ENCODE measurements at places on chromosomes 3 and 15.

- DNase-seq: no peak
Measured at GRCh38 chr3:167777356-167777755, 41.8 kb downstream of the SERPINI1 start.

DNA sequence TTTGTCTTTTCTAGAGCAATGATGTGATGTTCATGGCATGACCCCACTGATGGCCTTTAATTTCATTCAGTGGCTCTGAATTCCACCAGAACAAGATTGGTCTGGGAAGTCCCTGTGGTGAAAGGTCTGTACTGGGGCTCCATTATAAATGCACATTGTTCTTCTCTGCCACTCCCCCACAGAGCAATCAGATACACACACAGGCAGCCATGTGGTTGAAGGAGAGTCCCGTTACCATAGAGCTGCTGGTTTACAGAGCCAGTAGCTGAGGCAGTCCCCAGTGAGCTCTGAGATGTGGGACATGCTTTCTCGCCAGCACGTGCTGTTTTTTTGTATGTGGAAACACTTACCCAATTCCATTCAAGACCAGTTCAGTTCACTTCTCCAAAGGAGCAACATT is 172.7 kb upstream of the TRIM42 start:
- DNase-seq: no peak

- DNase-seq: no peak
Measured at GRCh38 chr15:89807689-89808088, 7.0 kb downstream of the ANPEP start.

- no peak for DNase-seq
Measured at GRCh38 chr3:127467391-127467790, 123.1 kb downstream of the TPRA1 start.

DNA sequence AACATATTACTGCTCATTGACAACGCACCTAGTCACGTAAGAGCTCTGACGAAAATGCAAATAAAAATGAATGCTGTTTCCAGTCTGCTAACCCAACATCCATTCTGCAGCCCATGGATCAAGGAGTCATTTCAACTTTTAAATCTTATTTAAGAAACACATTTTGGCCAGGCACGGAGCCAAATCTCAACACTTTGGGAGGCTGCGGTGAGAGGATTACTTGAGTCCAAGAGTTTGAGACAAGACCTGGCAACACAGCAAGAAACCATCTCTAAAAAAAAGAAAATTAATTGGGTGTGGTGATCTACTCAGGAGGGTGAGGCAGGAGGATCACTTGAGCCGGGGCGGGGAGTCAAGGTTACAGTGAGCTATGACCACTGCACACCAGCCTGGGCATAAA is 22.4 kb upstream of the TM4SF19 start:
- DNase-seq: no peak

DNA sequence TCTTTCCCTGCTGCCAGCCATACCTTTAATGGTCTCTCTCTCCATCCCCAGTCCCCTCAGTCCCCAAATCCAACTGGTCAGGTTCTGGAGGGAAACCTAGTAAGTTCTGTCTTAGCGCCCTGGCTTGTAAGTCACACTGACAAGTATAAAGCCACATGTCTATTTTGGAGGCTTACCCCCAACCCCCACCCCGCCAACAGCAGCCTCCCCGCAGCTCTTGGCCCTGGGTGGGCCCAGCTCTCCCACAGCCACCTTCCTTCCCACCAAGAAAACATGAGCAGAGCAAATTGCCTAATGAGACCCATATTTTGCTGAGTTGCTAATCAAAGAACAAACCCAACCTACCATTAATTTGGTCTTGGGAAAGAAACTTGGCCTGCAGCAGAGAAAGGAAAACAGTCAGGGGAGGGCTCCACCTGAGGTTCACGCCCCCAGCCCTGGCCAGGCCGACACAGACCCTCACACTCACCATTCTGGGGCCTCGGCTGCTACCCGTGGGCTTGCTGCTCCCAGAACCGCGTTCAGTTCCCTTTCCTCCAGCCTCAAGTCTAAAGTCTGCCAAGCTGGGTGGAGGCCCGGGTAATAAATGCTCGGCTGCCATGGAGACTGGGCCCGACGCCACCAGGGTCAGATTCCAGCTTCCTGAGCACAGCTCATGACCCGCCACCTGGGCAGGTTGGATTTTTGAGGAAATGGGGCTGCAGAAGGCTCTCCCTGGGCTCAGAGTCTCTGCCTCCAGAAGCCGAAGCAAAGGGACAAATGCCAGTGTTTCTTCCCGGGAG is at the start of gene CALML4:
CALML4 (minus strand) TSS at position 557 of the 782 bp plus-strand sequence; CDS start at position 472, 85 bp downstream.
- peak; percentile 77 for DNase-seq

GRCh38 chr3:54188176-54188791 is 65.9 kb downstream of the CACNA2D3 start:
- peak; percentile 46 for DNase-seq

- DNase-seq: peak; percentile 23
Measured at GRCh38 chr3:11739706-11740105, 96.0 kb upstream of the VGLL4 start.

- DNase-seq: no peak
Measured at GRCh38 chr3:176631165-176631564, 566.1 kb downstream of the TBL1XR1 start.

- DNase-seq: no peak
Measured at GRCh38 chr3:149332771-149333170, 665 bp downstream of the TM4SF18 start.

DNA sequence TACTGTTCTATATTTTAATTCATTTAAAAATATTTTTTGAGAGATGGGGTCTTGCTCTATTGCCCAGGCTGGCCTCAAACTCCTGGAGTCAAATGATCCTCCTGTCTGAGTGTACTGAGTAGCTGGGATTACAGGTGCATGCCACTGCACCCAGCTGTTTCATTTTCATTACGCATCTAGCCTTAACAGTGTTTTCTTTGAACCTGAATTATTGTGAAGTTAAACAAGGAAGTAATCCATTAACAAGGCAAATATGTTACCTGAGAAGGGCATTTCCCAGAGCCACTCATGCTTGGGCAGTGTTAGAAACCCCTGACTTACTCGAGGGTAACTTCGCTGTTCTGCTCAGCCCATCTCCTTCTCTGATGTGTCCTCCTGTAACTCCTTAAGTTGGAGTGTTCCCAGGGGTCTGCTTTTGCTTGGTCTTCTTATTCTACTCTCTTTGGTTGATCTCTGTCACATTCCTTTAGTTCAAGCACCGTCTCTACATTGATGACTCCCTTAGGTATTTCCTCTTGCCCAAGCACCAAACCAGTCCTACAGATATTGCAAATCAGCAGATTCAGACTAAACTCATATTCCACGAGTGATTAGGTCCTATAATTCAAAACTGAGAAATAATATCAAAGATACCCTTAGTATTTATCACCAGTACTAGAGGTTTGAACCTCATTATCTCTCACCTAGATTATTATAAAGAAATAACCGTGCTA is 107.9 kb downstream of the STAC start:
- DNase-seq: no peak

- peak; percentile 68 for DNase-seq
Measured at GRCh38 chr15:95259513-95259912, 1028.2 kb downstream of the MCTP2 start.

DNA sequence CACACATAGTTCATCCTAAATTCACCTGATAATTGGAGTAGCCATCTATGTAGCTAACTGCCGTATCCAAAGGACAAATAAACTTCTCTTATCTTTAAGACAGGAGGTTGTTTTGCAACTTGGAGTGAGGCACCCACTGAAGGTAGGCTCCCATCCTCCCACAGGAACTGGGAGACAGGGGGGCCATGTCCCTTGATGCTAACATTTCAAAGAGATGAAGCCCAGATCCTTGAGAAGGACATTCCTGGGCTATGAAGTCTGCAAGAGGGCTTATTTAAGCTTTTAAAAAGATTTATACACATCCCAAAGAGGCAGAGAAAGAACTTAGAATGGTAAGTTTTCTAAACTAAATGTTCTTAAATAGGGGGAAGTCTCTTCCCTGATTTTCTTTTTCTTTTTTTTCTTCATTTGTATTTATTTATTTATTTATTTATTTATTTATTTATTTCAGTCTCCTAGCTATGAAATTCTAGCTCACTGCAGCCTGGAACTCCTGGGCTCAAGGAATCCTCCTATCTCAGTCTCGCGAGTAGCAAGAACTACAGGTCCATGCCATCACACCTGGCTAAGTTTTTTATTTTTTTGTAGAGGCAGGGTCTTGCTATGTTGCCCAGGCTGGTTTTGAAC is 12.8 kb upstream of the MOBP start:
- DNase-seq: no peak

- peak; percentile 84 for DNase-seq
Measured at GRCh38 chr3:13543253-13543652, 5.7 kb upstream of the FBLN2 start.

DNA sequence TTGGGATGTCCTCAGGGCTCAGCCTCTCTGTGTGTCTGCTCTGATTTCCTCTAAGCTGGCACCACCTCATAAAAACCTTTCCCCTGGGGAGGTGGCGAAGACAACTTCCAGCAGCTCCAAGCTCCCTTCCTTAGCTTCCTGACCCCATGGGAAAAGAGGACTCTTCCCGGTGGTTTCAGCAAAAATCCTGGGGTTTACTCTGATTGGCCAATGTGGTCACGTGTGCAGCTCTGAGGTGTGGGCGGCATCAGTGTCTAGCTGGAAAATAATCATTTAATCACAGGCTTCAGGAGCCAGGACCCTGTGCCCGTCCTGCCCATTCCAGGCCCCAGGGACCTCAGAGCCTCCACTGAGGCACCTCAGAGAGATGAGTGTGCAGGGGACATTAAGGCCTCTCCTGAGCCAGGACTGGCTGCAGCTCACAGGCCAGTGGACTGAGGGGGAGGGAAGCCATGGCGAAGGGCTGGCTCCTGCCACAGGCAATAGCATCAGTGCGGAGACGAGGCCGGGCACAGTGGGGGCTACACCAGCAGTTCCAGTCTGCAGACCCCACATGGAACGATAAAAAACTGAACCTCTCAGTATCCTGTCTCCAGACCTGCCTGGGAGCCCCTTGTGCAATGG is 104.1 kb downstream of the TPRA1 start:
- DNase-seq: no peak

- DNase-seq: peak; percentile 77
Measured at GRCh38 chr3:133040696-133041523, 2.7 kb downstream of the TMEM108 start.

DNA sequence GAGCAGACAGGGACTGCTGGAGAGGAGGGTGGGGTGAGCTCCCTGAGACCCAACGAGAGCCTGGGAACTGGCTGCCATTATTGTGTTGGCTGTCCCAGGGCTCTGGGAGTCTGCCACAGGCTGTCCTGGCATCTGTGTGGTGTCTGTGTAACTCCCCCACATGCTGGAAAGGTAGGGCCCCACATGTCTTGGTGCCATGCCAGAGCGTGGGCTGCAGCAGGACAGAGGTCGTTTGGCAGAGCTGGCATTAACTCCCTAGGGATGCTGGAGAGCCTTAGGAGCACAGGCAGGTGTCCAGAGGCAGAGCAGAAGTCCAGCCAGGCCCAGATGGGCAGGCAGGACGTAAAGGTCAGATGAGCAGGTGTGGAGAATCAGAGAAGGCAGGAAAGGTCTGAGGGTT is 9.7 kb downstream of the TIMP4 start:
- no peak for DNase-seq

GRCh38 chr3:7695049-7695448 is 806.6 kb upstream of the LMCD1 start:
- DNase-seq: no peak

DNA sequence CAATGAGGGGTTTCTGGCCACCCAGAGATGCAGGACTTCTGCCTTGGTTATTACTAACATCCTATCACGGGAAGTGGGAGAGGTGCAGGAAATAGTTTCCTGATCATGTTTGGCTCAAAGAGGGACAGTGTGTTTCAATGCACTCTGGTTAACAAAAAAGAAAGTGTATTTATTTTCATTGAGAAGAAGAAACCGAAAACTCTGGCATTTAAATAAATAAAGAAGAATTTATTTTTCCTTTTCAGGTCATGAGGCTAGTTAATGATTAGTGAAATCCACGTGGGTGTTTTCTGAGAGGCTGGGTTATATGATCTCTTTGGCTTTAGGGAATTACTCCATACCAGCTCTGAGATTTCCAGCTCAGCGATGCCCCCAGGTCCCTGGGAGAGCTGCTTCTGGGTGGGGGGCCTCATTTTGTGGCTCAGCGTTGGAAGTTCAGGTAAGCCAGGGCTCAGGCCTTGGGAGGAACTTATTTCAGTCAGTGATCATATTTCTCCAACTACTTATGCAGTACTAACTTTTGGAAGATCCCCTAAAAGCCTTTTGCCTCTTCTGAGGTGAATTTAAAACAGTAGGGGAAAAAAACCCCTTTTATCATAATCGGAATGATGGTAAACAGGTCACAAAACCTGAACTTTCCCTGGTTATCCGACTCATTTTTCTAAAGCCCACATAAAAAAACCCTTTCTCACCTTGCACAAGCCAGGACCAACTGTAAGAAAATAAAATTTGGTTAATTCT is at the start of gene PLA1A:
PLA1A (plus strand) TSS at position 338 of the 741 bp plus-strand sequence; CDS start at position 367, 29 bp downstream.
- no peak for DNase-seq

DNA sequence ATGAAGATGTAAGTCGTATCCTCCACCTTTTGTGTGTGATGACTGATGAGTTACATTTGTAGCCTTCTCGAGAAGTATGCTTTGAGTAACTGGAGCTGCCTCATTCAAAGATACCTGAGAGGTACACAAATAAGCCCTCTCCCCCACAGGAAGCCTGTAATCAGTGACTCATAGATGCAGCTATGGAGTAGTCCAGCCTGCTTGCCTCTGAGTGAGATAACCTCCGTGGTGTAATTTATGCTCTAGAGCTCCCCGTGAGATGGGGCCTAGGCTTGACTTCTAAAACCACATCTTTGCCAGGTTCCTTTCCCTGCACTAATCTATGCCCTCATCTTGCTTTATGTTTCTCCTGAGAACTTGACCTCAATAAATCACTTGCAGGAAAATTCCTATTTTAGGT is 291.7 kb downstream of the SUCLG2 start:
- no peak for DNase-seq

GRCh38 chr3:165185707-165186327 is 10.4 kb downstream of the SLITRK3 start:
- DNase-seq: peak; percentile 41

GRCh38 chr3:80542456-80542855 is 774.7 kb upstream of the ROBO1 start:
- no peak for DNase-seq

- no peak for DNase-seq
Measured at GRCh38 chr3:124097362-124098131, 105.6 kb upstream of the ROPN1 start.

GRCh38 chr3:130506031-130506430 is 10.9 kb upstream of the COL6A6 start:
- DNase-seq: no peak

- DNase-seq: no peak
Measured at GRCh38 chr15:33086500-33087121, 107.9 kb downstream of the FMN1 start.

DNA sequence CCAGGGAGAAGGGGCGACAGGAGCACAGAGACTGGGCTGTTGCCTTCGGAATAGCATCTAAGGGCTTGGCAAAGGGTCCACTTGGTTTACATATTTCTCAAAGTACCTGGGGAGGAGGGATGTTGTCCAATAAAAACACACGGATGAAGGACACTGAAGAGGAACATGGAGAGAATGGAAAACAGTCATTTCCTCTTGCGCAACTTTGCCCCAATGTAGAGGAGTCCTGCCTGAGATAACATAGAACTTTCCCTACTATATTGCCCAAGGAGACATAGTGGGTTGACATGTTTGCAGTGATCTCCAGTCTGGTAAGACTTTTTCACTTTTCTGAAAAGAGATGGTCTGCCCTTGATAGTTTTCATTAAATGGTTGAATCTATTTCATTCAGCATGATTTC is 468.8 kb upstream of the SUCLG2 start:
- DNase-seq: no peak

All from left cardiac atrium (tissue), 4 donors.